Body of pancreas (tissue), 4 donors: ENCODE measurements at places on chromosomes 7 and 10.
A peak's percentile ranks its signal among the peaks of the same experiment; 100 is the strongest.

DNA sequence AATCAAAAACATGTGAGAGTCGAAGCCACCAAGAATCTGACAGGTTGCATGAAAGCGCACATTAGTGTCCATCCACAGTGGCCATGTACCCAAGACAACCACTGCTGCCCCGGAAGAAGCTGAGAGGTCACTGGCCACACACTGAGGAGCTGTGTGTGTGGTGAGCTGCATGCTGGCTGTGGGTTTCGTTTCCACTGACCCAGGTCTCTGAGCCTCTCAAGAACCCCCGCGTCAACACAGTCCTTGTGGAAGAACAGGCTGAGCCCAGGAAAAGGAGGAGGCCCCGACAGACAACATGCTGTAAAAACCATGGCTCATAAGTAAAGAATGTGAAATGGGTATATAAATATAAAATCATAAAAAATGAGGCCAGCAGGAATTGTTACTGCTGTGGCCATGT is 8.2 kb downstream of the VIPR2 start:
- H3K36me3 ChIP-seq: no peaks in the 10 kb centered on the region
- H3K4me1 ChIP-seq: no peaks in the 10 kb centered on the region
- H3K4me3 ChIP-seq: no peak overlapping the region
- DNase-seq: no peak
- H3K27ac ChIP-seq: no peak overlapping the region

GRCh38 chr7:159143780-159144757 is 598 bp downstream of the VIPR2 start:
- H3K27ac ChIP-seq: peak overlapping the region; percentile 51
- peaks cover 7% of the 10 kb centered on the region for H3K4me1 ChIP-seq
- peak overlapping the region; percentile 70 for H3K4me3 ChIP-seq
- peak; percentile 47 for DNase-seq

- H3K27ac ChIP-seq: no peak overlapping the region
- peaks cover 16% of the 10 kb centered on the region for H3K4me1 ChIP-seq
- H3K27me3 ChIP-seq: no peaks in the 10 kb centered on the region
- no peak overlapping the region for H3K4me3 ChIP-seq
- peaks cover 2% of the 10 kb centered on the region for H3K36me3 ChIP-seq
Observed at GRCh38 chr7:43872406-43873110, 3.2 kb upstream of the MRPS24 start.

GRCh38 chr10:26829810-26830515 is 30.8 kb downstream of the ABI1 start:
- H3K27ac ChIP-seq: no peak overlapping the region
- H3K27me3 ChIP-seq: no peaks in the 10 kb centered on the region
- no peak for DNase-seq
- H3K4me1 ChIP-seq: no peaks in the 10 kb centered on the region
- H3K36me3 ChIP-seq: no peaks in the 10 kb centered on the region

- H3K4me1 ChIP-seq: peaks cover 35% of the 10 kb centered on the region
- H3K27ac ChIP-seq: peak overlapping the region; percentile 33
- no peak overlapping the region for H3K4me3 ChIP-seq
- no peaks in the 10 kb centered on the region for H3K27me3 ChIP-seq
- no peak for DNase-seq
Observed at GRCh38 chr10:50470345-50470744, 153.4 kb downstream of the SGMS1 start.
